Hematopoietic multipotent progenitor cell treated with erythropoietin and hydrocortisone succinate and interleukin-3 and kit ligand, for 8 days (in vitro differentiated cells): ENCODE measurements at places on chromosomes 7 and 10.

GRCh38 chr7:22717760-22718159 is 9.2 kb upstream of the IL6 start:
- DNase-seq: no peak

- no peak for DNase-seq
Measured at GRCh38 chr10:101625821-101626412, 37.8 kb downstream of the DPCD start.

GRCh38 chr10:131314148-131314547 is 2.6 kb upstream of the TCERG1L start:
- DNase-seq: no peak

GRCh38 chr7:5797716-5798115 is 16.3 kb upstream of the RNF216 start:
- peak; percentile 99 for DNase-seq

- DNase-seq: peak; percentile 88
Measured at GRCh38 chr7:50307368-50308032, 3.0 kb downstream of the IKZF1 start.

DNA sequence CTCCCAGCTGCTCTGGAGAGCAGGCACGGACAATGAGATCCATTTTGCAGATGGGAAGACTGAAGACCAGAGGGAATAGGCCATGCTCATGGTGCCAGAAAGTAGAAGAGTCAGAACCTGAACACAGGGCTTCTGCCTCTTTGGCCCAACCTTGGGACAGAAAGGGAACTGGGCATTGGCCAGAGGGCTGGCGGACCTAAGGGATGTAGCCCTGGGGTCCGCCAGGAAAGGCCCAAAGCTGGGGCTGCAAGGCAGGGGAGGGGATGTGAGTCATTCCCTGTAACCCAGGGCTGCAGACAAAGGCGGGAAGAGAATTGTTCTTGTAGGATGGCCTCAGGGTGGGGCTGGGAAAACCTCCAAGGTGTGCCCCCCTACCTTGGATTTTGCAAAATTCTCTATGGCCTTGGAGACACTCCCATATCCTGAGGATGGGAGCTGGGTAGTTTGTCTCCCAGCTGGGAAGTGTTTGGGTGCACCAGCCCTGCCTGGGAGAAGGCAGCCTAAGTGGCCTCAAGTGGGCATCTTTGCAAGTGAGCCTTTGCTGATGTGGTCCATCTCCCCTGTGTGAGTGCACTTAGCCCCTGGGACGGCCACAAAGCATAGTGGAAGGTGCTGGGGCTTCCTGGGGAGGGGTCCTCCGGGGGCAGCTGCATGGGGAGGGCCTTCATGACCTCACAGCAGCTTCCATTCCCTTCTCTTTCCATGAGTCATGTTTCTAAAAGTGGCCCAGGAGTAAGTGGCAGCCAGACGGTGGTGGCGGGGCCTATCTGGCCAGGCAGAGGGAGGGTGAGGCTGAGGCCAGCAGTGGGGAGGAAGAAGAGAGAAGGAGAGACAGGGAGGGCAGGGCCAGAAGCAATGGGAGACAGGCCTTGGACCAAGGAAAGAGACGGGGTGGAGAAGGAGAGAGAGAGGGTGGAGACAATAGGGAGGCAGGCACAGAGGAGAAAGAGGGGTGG is 9.2 kb downstream of the AQP1 start:
- peak; percentile 61 for DNase-seq

DNA sequence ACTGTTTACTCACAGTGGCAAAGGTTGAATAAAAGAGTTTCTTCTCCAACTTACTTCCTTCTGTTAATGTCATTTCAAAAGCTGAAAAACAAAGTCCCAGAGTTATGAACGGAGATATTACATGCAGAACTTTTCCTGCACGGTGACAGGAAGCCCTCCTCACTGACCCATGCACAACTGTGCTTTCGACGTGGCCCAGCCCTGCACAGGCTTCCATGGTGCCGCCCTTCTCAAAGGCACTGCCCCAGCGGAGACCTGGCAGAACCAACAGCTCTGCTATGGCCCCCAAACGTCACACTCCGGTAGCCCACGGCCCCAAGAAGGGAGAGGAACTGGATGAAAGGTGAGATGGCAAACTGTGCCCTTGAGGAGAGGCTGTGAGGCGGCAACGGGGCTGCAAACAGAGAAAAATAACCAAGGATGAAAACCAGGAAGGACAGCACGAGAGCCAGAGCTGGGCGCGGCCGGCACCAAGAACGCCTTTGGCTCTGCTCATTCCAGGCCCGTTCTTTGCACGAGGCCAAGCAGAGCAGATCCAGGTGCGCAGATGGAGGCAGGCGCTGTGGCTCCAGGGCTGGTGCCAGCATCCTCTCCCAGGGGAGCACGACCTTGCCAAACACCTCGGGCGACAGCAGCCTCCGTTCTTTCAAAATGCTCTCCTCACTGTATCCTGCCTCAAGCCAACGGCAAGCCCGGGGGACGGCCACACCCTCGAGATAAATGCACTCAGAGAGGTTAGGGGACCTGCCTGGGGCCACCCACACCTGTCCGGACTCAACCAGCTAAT is 7.0 kb upstream of the FUOM start:
- no peak for DNase-seq

GRCh38 chr7:34269084-34269483 is 363.7 kb downstream of the BMPER start:
- no peak for DNase-seq

GRCh38 chr10:59078978-59079377 is 97.5 kb upstream of the PHYHIPL start:
- DNase-seq: no peak

DNA sequence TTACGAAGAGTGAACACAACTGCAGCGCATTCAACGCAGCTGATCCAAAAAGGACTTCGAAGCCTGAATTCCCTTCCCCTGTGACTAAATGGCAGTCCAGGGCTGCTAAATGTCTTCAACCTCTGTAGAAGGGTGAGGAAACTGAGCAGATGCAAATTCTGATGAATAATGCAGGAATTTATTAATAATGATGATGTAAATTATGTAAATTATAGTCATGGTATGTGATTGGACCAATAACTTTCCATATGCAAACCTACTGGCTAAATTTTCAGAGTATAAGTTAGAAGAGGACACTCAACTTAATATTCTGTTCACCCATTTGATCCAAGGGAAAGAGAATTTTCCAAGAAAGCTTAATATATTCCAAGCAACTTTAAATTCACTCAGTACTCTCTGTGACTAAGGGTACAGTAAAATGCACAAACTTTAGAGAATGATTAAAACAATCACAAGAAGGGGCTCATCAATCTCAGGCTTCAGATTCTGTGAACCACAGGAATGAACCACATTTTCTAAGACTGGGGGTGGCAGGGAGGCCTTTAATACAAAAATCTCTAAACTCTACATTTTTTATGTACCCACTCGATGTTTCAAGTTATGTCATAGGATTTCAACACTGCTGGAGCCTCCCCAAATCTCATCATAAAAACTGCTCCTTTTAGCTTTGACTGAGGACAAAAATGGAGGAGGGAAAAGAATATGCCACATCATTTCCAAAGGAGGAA is 3.5 kb downstream of the FGFR2 start:
- no peak for DNase-seq

GRCh38 chr10:26446258-26446657 is 8.1 kb downstream of the APBB1IP start:
- DNase-seq: no peak

DNA sequence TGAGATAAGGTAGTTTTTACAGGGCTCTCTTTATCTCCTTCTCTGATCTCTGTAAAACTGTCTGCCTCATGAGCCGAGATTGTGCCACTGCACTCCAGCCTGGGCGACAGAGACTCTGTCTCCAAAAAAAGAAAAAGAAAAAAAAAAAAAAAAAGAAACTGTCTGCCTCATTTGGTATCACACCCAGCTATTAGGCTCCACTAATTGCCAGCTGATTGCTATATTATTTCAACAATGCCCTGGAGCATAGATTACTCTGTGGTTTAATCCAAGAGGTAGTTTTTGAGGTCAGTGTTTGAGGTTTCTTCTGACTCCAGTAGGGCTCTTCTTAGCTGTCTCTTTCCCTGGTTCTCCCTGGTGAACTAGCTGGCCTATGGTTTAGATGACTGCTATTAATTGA is 268.1 kb upstream of the PLPP4 start:
- DNase-seq: no peak

- no peak for DNase-seq
Measured at GRCh38 chr10:132786884-132787494, 1.0 kb upstream of the NKX6-2 start.

- no peak for DNase-seq
Measured at GRCh38 chr10:22897371-22897770, 30.5 kb upstream of the ARMC3 start.

GRCh38 chr7:2063563-2064260 is 169.0 kb downstream of the MAD1L1 start:
- peak; percentile 38 for DNase-seq

- no peak for DNase-seq
Measured at GRCh38 chr7:77386165-77386822, 29.9 kb downstream of the GSAP start.

GRCh38 chr7:79319369-79319768 is 134.1 kb downstream of the MAGI2 start:
- no peak for DNase-seq

DNA sequence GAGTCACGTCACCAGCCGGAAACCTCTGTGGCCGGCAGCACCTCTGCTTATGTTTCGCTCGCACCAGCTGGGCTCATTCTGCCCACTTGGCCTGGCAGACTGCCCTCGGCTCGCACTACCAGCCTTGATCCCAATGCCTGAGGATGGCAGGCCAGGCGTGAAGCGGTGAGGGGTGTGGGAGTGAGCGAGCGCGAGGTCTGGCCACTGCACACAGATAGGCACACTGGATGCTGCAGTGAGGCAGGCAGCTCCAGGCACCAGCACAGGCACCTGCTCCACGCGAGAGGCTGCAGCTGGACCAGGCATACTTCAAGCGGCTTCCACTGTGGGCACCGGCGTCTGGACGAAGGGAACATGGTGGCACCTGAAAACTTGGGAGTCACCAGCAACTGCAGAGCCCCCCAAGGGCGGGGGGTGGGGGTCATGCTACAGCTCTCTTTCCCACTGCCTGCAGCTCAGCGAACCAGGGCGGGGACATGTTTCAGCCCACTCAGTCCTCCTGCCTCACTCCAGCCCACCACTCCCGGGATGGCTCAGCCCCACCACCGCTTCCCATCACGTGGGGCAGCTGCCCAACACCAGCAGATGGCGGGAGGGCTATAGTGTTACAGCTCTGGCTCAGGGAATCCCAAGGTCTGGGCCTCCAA is 5.4 kb upstream of the DMTF1 start:
- DNase-seq: no peak

DNA sequence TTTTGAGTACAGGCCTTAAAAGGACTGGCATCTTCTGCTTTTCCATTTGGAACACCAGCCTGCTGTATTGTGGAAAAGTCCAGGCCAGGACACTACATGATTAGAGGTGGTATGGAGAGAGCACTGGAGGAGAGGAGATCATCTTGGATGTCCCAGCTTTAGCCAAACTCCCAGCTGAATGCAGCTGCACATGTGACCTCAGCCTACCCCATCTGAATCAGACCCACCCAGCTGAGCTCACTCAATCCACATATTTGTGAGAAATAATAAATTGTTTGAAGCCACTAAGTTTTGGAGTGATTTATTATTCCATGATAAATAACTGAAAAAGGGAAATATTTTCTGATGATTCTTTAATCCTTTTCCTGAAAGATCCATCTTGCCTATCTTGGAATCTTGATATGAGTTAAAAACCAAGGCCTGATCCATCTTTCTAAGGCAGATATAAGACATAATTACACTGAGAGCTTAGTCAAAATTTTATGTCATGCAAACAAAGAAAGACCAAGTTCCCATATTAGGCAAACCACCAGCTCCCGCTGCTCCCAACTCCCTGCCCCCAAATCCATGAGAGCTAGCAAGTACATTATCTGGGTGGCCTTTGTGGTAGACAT is 55.1 kb upstream of the TRIL start:
- DNase-seq: no peak

DNA sequence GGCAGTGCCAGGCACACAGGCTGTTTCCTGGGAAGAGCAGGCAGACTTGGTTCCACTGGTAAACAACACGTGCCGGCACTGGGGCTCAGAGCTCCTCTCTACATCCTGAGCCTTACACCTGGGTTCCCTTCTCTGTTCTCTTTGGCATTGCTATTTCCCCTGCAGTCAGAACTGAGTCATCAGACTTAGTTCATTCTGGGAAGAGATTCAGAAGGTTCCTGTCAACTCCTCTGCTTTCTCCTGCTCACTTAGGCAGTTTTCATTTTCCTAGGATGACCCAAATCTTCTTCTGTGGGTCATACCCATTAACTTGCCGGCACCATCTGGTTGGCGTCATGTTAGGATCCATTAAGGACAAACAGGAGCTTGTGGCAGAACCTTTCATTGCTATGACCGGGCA is 33.4 kb upstream of the LRRC18 start:
- DNase-seq: no peak

GRCh38 chr10:125448596-125448995 is 234.4 kb downstream of the TEX36 start:
- DNase-seq: peak; percentile 7

GRCh38 chr7:131803816-131804215 is 247.4 kb upstream of the PODXL start:
- DNase-seq: no peak

DNA sequence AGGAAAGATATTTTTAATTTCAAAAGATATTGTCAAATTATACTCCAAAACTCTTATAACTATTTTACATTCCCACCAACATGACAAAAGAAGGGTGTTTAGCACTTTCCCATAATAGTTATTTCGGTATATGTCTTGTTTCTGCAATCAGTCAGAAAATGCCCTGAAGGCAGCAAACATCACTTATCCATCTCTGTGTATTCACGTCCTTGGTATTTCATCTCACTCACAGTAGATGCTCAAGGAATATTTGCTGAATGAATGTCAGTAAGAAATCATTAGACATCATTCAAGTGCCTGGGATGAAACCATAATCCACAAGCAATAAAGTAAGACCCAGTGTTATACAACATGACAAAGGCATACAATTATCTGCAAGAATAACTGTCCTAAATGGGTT is 112.7 kb downstream of the GFRA1 start:
- no peak for DNase-seq

GRCh38 chr10:100647928-100648327 is 97.5 kb upstream of the PAX2 start:
- DNase-seq: no peak

GRCh38 chr10:89515031-89515841 is 20.2 kb downstream of the SLC16A12 start:
- no peak for DNase-seq

GRCh38 chr7:137943132-137943551 is 58.7 kb downstream of the CREB3L2 start:
- peak; percentile 43 for DNase-seq

DNA sequence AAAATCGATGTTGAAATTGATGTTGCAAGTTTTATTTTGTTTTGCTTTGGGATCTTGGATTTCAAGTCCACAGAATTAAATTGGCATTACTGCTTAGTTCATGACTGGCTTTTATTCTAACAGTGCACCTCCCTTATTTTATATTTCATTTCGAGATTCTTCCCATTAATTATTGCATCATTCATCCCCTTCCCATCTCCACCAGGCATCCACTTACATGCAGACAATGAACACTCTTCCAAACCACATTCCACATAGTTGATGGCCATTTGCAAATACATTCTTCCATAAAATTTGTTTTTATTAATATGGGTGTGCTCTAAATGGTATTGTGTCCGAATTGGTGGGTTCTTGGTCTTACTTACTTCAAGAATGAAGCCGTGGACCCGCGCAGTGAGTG is 15.6 kb upstream of the SCIN start:
- DNase-seq: no peak
